Amniotic stem cell (primary cell): ENCODE measurements at places on chromosomes 13 and 19.

- no peak for DNase-seq
These were observed 112.1 kb downstream of the LACC1 start for GRCh38 chr13:43991773-43992201.

GRCh38 chr19:56398809-56399208, 5.3 kb upstream of the ZNF583 start:
- DNase-seq: no peak

GRCh38 chr19:23917856-23918255, 3.2 kb downstream of the ZNF726 start:
- no peak for DNase-seq

GRCh38 chr13:89784161-89784809, 1563.2 kb upstream of the MIR17HG start:
- no peak for DNase-seq

DNA sequence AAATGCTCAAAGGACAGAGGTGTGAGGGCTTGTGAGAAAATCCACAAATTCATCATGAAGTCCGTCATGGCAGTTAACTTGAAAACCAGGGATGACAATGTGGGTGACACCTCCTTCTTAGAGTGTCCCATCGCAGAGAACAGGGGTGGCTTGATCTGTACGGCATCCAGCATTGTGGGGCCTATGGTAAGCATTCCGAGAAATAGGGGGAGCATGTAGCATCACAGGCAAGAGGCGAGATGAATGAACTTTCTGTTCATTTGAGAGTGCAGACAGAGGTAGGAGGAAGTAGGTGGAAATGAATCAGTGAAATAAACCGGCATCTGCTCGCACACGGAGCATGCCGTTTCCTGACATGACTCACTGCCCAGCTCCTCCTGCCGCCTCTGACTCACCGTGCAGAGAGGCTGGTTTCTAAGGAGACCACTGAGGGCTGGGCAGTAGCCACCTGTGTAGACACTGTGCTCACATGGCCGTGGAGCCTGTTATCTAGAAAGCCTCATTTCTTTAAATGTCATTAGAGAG, 339.0 kb downstream of the RFC3 start:
- peak; percentile 84 for DNase-seq

DNA sequence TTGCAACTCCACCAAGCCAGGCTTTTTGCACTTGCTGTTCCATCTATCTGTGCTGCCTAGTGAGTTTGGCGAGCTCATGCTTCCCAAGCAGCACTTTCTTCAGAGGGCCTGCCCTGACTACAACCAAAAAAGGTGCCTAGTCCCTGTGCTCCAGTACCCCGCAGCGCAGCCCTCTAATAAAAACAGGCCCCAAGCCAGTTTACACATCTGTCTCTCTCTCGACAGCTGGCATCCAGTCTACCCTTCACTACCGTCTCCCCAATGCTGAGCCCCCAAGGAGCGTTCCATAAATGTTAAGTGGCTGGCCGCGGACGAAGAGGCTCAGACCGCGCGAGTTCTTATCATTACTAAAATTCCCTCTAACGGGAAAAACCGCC, 512 bp downstream of the MED4 start:
- DNase-seq: no peak

DNA sequence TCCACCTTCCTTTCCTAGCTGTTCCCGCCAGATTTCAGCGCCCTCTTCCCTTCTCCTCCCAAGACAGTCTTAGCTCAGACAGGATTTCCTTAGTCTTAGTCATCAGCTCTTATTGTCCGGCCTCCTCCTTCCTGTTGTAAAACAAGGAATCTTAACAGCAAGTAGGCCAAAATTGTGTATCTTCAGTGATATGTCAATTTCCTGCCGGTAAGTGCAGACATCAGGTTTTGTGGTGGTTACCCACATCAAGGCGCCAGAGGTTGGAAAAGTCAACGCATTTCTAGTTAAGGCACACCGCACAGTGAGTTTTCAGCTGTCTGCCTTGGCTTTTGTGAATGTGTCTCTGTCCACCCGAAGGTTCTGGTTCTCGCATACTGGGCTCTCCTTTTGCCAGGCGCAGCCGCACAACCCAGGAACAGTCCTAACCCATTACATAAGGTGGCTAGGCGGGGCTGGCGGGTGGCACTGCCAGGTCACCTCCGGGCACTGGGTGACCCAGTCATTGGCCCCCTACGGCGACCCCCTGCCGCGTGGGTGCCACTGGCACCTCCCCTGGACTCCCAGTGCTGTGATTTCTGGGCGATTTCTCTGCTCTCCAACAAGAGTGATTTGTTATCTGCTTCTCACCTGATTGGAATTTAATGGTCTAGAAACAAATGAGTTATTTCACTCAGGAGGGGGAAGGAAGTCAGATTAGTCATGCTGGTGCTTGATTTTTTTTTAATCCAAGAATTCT, 12.9 kb downstream of the COL4A2 start:
- DNase-seq: no peak

DNA sequence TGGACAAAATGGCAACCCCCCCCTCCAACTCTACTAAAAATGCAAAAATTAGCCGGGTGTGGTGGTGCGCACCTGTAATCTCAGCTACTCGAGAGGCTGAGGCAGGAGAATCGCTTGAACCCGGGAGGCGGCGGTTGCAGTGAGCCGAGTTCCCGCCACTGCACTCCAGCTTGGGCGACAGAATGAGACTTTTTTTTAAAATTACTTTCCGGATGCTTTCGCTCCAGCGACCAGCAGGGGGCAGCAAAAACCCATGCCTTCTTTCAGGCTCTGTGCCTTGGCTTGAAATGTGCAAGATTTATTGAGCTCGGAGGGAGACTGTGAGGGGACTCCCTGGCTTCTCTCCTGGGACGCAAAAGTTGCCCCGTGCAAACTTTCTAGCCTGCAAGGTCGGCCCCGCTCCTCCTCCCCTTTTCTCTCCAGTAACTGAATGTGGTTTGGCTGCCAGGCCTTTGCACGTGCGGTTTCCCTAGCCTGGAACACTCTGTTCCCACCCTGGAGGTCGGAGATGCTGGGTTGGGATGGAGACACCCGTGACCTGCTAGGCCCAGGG, 61.4 kb upstream of the NFIC start:
- DNase-seq: no peak

- DNase-seq: no peak
These were observed 386.3 kb downstream of the KCTD12 start for GRCh38 chr13:76499891-76500290.

DNA sequence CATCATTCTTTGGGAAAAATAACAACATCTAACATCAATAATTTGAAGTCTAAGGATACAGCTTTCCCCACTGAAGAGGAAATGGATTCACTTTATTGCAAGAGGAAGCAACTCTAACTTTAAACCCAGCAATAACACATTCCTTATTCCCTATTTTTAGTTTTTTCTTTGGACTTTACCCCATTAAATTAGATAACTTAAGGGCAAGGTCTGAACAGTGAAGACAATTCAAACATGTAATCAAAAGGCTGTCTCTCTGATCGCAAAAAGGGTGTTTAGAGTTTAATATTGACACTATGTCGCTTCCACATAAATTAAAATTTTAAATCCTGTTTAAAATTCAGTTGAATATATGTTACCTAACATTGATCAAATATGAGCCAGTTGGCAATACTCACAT, 10.1 kb downstream of the EDNRB start:
- DNase-seq: no peak

DNA sequence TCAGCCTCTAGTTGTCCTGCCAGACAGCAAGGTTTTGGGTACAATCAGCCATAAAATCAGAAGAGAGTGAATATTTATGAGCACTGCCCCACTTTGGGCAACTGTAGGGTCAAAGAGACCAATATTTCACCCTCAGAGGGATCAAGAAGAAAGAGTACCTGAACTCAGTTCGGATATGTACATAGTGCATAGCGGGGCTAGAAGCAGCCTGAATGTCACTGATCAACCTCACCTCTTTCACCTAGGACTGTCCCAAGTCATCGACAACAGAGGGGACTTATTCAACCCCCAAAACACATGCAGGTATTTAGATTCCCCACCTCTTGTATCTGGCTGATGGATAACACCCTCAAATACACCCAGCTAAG, 446.9 kb downstream of the COG6 start:
- DNase-seq: no peak

DNA sequence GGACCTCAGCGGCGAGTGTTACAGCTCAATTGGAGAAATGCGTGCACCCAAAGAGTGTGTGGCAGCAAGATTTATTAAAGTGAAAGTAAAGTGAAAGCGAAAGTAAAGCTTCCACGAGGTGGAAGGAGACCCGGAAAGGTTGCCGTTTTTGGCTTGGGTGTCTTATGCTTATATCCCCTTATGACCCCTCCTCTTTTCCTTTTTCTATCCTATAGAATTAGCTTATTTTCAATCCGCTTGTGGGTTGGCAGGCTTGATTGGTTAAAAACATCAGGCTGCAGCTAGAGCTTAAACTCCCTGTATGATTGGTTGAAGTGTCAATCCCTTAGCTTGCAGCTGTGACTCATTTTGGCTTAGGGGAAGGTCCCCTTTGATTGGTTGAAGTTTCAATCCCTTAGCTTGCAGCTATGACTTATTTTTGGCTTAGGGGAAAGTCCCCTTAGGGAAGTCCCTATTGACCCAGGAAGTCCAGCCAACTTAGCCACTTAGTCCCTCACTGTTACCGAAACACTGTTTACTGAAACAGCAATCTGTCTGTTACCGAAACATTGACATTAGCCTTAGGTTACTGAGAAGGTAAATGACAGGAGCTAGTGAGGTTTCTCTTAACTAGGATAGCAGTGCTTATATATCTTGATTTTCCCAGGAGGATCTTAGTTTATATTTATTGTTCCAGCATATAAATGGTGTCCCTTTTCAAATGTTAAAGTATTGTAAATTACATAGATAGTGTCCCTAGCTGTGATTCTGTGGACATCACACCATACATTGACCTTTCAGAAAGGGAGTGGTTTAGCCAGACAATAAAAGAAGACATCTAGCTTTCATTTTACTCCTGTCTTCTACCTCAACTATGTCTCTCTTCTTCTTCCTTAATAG, 575.8 kb downstream of the DACH1 start:
- no peak for DNase-seq

GRCh38 chr13:72462726-72463125, 264.7 kb downstream of the MZT1 start:
- DNase-seq: no peak

DNA sequence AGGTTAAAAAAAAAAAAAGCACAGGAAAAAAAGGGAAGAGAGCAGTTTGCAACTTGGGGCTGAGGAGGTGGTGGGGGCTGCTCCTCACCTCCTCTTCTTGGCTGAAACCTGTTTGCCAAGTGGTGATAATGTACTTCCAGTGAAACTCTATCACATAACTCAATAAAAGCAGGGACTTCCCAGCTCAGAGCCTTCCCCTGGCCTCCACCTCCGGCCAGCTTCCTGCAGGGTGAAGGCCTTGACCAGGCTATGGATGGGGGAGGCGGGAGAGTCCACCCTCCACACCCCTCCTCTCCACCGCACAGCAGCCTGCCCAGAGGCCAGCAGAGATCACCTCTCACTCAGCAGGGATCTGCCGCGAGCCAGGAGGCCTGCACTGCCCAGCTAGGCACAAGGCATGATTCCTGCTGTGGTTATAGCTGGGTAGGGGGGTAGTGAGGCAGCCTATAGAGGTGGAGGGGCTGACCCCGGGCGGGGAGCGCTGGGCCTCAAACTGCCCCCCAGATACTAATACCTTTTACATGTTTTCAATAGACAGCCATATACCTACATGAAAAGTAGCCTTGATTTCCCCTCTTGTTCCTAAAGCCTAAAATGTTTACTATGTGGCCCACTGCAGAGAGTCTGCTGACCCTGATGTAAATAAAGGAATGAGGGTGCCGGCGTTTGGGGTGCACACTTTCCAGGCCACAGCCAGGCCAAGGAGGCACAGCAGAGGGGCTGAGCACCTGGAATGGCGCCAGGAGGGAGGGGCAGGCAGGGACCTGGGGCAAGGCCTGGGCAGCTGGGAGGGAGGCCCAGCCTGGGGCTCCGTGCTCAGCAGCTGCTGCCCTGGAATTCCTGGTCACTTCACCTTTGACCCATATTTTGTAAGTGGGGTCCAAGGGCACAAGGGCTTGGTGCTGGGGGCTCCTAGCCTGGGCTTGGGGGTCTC, 10.3 kb downstream of the ZNF787 start:
- DNase-seq: no peak

- no peak for DNase-seq
These were observed 9.0 kb upstream of the CEACAM5 start for GRCh38 chr19:41699231-41699967.

GRCh38 chr13:86567119-86567518, 767.9 kb upstream of the SLITRK6 start:
- DNase-seq: no peak

DNA sequence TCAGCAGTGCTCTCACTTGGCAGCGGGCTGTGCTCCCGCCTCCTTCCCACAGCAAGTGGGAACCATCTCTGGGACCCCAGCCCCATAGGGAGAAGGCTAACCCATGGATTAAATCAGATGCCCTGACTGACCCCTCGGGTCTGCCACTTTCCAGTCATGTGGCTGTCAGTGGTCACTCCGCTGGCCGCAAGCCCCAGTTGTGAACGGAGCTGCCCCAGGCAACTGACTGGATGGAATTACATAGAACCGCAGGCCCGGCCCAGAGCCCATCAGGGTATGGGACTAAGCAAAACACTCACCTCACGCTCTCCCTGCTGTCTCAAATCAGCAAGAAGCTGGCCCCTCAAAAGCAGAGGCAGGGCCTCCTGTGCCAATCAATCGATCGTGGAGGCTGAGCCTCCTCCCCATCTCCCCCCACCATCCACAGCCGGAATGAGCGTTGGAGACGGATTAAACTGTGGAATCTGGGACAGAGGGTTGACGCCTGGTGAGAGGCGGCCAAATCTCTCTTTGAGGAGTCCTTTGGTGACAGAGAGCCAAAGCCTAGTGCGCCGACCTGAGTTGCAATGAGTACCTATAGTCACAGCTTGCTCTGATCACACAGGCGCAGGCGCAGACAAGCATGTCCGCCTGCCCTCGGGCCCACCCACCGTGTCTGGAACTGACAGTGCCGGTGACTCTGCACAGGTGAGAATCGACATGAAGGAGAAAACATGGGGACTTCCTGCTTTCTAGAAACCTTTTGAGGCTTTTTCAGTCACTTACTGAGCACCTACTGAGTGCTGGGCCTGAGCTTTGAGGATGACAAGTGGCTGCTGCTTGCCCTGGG, 38.7 kb downstream of the PBX4 start:
- no peak for DNase-seq

DNA sequence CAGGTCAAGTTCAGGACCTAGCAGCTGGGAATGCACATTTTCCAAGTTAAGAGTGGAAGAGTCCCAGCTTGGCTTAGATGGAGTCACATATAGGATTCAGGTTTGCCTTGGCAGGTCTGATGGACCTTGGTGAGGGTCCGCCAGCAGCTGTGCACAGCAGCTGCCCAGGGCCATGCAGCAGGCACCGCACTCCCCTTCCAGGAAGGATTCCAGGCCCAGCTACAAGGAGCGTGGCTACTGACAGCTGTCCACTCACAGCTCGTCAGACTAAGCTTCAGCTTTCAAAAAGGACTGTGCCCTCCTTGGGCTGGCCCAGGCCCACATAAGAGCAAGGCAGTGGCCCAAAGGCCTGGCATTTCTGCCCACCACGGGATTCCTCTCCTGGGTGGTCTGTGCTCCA, 68.4 kb downstream of the ALOX5AP start:
- no peak for DNase-seq

DNA sequence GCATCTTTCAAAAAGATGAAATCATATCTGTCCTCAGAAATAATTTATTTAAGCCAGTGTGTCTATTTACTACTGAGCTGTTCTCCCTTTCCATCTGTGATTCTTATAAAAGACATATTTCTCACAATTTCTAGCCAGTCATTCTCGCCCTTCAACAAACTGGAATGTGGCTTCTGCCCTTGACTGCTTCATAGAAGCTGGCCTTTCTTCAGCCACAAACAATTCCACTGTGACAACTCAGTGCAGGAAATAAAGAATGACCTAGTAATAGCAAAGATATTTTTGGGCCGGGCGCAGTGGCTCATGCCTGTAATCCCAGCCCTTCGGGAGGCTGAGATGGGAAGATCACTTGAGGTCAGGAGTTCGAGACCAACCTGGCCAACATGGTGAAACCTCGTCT, 655.5 kb downstream of the PCDH9 start:
- no peak for DNase-seq
